ENCODE measurements at places on chromosomes 12 and 14.

- peaks cover 1% of the 10 kb centered on the region for H3K36me3 ChIP-seq
- no peak for DNase-seq
- H3K27ac ChIP-seq, result peak overlapping the region; percentile 69
- H3K4me3 ChIP-seq, result no peak overlapping the region
- no peaks in the 10 kb centered on the region for H3K27me3 ChIP-seq
These were observed 50.1 kb downstream of the SLC25A21 start for GRCh38 chr14:37122288-37122687.

DNA sequence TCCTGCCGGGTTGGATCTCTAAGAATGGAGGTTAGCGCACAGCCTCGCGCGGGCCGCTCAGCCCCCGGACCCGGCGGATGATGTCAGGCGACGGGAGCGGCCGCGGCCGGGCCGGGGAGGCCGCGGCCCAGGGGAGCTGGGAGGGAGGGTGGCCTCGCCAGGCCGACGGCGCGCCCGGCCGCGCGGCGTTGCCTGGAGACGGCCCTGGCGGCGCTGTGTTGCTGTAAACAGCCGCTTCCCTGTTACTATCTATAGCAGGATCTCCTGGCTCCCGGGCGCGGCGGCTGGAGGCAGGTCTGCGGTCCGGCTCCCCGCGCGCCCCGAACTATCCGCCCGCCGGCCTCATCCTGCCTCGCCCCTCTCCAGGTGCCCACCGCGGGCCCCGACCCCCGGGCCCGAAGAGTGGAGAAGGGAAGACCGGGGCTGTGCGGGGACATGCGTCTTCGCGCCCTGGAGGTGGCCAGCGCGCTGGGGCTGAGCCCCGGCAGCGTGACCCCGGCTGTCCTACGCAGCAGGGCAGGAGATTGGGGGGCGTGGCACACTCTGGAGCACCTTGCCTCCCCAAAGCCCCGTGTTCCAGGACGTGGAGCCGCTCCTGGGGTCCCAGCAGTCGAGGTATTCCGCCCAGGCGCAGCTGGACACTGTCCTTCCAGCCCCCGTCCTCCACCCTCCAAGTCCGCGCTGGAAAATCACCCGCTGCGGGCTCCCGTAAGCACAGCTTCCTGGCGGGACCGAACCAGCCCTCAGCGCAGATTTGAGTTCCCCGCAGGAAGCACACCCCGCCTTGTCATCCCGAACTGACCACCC is 1.4 kb upstream of the FOS start:
- peak; percentile 96 for DNase-seq
- H3K27ac ChIP-seq, result peak overlapping the region; percentile 99
- H3K4me3 ChIP-seq, result peak overlapping the region; percentile 92
- peaks cover 21% of the 10 kb centered on the region for H3K36me3 ChIP-seq
- peaks cover 47% of the 10 kb centered on the region for H3K4me1 ChIP-seq
- no peaks in the 10 kb centered on the region for H3K27me3 ChIP-seq

DNA sequence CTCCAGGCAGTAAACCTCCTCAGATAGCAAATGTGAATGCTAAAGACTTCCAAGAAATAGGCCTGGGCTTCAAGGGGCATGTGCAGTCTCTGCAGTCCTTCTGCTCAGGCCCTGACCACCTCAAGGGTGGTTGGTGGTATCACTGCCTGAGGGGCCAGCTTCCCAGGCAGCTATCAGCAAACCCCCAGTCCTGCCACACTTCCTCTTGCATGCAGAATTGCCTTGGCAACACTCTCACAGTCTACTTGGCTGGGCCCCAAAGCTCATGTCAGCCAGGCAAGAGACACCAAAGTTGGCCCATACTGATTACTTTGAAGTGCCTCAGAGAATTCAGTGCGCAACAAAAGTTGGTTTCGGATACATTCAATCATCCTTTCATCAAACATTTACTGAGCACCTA is 3.5 kb upstream of the ASB8 start:
- H3K27me3 ChIP-seq, result peaks cover 39% of the 10 kb centered on the region
- no peak for DNase-seq
- H3K36me3 ChIP-seq, result no peaks in the 10 kb centered on the region
- H3K4me3 ChIP-seq, result no peak overlapping the region

DNA sequence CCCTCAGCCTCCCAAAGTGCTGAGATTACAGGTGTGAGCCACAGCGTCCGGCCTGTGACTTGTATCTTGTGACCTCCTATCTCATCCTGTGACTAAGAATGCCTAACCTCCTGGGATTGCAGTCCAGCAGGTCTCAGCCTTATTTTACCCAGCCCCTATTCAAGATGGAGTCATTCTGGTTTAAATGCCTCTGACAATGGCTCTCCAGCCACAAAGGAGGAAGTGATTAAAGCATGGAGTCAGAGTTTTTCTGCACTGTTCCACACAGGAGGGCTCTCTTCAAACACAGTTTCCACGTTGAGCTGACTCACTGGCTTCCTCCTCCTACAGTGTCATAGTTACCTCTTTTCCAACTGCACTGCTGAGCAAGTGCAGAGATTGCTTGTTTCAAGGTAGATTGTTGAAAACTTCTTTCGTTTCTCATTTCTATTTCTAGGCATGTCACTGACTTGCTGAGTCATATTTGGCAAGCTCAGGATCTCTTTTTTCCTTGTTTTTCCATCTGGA is 383.8 kb downstream of the PCNX1 start:
- H3K27me3 ChIP-seq, result peaks cover 11% of the 10 kb centered on the region
- peaks cover 3% of the 10 kb centered on the region for H3K4me1 ChIP-seq
- H3K4me3 ChIP-seq, result no peak overlapping the region
- no peaks in the 10 kb centered on the region for H3K36me3 ChIP-seq
- no peak for DNase-seq

GRCh38 chr14:36591482-36591881 is 9.1 kb upstream of the NKX2-8 start:
- no peaks in the 10 kb centered on the region for H3K36me3 ChIP-seq
- no peak overlapping the region for H3K4me3 ChIP-seq
- H3K4me1 ChIP-seq, result no peaks in the 10 kb centered on the region

GRCh38 chr12:124457287-124458219 is 109.9 kb downstream of the NCOR2 start:
- H3K4me1 ChIP-seq, result peaks cover 31% of the 10 kb centered on the region
- DNase-seq, result no peak
- H3K4me3 ChIP-seq, result no peak overlapping the region
- H3K36me3 ChIP-seq, result peaks cover 22% of the 10 kb centered on the region
- no peaks in the 10 kb centered on the region for H3K27me3 ChIP-seq

DNA sequence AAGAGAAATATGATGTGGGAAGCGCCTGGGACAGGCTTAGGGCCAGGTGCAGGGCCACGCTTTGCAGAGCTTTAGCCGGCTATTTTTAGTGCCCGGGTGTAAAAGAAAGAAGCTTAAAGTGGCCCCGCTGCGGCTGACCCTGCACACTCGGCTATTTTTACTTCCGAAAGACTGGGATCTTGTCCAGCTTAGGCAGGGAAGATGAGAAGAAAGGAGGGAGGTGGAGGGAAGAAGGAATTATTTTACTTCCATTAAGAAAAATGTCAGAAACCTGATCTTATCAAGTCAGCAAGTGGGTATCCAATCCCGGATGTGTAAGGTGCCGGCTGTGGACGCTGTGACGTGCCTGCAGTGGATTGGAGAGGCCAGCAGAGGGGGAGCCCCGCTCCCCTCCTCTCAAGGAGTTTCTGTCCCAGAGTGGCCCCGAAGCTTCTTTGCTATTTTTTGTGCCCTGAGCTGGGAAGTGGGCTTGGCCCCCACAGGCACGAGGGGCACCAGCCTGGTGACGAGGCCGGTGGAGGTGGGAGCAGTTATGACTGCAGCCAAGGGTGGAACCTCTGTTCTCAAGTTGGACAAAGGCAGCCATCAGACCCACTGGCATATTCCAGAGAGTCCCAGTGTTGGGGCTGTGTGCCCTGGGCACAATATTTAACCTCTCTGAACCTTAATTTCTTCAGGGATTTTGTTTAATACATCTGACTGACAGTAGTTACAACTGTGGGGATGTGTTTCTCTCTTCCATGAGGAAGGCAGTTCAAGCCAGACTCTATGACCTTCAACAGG is 97.7 kb downstream of the ESRRB start:
- H3K4me1 ChIP-seq, result no peaks in the 10 kb centered on the region
- no peak overlapping the region for H3K27ac ChIP-seq
- peaks cover 14% of the 10 kb centered on the region for H3K27me3 ChIP-seq

DNA sequence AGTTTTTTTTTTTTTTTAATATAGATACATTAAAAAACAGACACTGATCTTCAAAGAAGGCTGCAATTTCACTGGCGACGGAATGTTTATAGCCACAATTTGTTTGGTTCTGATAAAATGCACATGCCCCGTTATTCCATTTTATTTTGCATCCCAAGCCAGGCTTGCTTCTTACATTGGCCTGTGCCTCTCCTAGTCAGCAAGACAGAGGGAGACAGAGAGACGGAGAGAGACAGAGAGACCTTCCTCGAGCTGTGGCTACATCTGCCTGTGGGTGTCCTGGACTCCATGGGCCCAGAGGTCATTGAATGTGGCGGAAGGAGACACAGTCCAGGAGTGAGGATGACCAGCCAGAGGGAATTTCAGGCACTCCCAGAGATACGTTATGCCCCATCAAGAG is 926.6 kb downstream of the VRK1 start:
- no peaks in the 10 kb centered on the region for H3K4me1 ChIP-seq
- no peaks in the 10 kb centered on the region for H3K27me3 ChIP-seq
- no peaks in the 10 kb centered on the region for H3K36me3 ChIP-seq
- no peak overlapping the region for H3K27ac ChIP-seq

GRCh38 chr12:111685322-111685810 is 390 bp downstream of the BRAP start:
- peaks cover 31% of the 10 kb centered on the region for H3K4me1 ChIP-seq
- H3K27me3 ChIP-seq, result no peaks in the 10 kb centered on the region
- peak overlapping the region; percentile 91 for H3K27ac ChIP-seq

DNA sequence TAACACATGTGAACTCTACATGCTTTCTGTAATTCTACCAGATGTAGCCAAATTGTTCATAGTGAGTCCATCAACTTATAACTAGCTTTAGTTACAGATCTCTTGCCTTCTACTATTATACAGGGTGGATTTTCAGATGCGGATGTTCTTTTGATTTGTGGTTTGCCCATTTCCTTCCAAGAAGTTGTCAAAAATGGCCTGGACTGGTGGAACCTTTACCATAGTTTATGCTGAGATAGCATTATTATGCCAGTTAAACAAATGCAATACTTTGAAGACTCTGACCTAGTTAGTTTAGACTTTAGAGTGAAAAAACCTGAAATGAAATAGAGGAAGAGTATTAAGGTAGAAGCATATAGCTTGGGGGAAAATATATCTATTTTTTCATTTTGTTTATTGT is 27.4 kb upstream of the CFL2 start:
- H3K27ac ChIP-seq, result no peak overlapping the region
- H3K4me3 ChIP-seq, result no peak overlapping the region
- no peaks in the 10 kb centered on the region for H3K36me3 ChIP-seq
- H3K4me1 ChIP-seq, result peaks cover 2% of the 10 kb centered on the region
- DNase-seq, result no peak
- no peaks in the 10 kb centered on the region for H3K27me3 ChIP-seq

DNA sequence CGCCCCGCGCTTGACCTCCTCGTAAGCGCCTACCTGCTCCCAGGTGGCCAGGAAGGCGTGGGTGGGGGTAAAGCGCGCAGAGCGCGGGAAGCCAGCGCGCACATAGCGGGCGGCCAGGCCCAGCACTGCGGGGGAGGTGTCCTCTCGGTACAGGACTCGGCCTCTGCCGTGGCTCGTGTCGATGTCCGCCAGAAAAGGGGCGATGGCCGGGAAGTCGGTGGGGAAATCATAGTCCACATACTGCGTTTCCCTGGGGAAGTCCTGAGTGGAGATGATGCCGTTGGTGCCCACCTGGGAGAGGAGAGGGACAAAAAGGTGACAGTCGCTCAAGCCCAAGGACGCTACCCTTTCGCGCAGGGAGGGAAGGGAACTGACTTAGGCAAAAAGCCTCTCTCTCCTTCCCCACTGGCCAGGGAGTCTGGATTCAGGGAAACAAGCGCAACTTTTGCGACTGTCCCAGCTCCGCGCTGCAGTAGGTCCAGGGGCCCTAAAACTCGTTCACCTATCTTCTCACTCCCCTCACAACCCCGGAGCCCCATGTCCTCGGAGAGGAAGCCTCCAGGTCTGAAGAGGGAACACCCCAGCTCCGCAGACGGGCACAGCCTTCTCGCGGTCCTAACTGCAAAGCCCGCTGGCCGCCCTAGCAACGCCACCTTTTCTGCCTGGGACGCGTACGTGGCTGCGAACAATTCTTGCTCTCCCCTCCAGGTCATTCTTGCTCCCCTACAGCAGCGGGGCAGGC is 815 bp downstream of the NID2 start:
- peak overlapping the region; percentile 89 for H3K27ac ChIP-seq
- H3K36me3 ChIP-seq, result peaks cover 10% of the 10 kb centered on the region
- H3K4me1 ChIP-seq, result peaks cover 52% of the 10 kb centered on the region
- H3K4me3 ChIP-seq, result peak overlapping the region; percentile 86
- peak; percentile 86 for DNase-seq
- H3K27me3 ChIP-seq, result no peaks in the 10 kb centered on the region

DNA sequence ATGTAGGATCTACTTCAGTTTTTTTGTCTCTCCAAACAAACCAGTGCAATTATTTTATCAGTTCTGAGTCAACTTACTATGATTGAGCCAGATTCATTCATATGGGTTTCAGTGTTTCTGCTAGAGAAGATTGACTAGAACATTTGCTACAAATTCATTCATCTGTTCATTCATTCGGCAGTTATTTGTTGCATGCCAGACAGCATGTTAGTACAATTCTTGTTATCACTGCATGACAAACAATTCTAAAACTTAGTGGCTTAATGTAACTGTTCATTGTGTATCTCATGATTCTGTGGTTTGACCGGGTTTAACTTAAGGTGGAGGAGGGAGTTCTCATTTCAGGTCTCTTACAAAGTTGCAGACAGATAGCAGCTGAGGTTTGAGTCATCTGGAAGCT is 52.3 kb downstream of the POLR3B start:
- no peak for DNase-seq
- H3K27ac ChIP-seq, result no peak overlapping the region
- no peaks in the 10 kb centered on the region for H3K4me1 ChIP-seq

- H3K27me3 ChIP-seq, result peaks cover 28% of the 10 kb centered on the region
- H3K4me3 ChIP-seq, result no peak overlapping the region
- H3K36me3 ChIP-seq, result no peaks in the 10 kb centered on the region
- no peak overlapping the region for H3K27ac ChIP-seq
These were observed 33.0 kb upstream of the TSPAN8 start for GRCh38 chr12:71190822-71191221.

Measured in osteocyte (in vitro differentiated cells).